Muscle of arm (tissue), 14 donors: ENCODE measurements at places on chromosomes 3 and 15. TPM values are rescaled to one million over a fixed set of nuclear protein-coding genes. Genes with fewer than 3 reads are reported as not detected.

Gene CCR9
- not detected for polyA plus RNA-seq

DNA sequence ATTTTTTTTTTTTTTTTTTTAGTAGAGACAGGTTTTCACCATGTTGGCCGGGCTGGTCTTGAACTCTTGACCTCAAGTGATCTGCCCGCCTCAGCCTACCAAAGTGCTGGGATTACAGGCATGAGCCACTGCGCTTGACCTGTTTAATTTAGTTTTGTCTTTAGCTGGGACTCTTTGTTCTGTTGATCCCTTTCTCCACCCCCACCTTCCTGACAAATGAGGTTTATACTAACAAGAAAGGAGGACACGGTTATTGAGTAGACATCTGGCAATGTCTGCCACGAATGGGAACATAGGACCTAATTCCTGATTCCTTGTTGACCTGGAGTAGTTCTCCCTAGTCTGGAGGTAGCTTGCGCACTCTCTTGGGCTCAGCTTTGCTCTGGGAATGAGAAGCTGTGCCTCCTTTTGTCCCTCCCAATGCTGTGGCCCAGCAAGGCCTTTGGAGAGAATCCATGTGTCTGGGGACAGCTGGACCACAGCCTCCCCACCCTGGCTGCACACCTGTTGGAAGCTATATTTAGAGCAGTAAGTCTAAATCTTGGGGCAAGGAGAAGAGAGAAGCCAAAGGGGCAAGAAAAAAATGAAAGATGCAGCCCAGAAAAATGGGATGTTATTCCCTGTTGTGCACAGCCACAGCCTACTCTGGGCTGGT is 53.2 kb upstream of the ADPGK start:
- no peak for DNase-seq

- peak; percentile 41 for DNase-seq
Observed at GRCh38 chr3:32399030-32399620, 7.5 kb downstream of the CMTM7 start.

- DNase-seq, result no peak
Observed at GRCh38 chr15:36517758-36518157, 61.7 kb upstream of the CDIN1 start.

DNA sequence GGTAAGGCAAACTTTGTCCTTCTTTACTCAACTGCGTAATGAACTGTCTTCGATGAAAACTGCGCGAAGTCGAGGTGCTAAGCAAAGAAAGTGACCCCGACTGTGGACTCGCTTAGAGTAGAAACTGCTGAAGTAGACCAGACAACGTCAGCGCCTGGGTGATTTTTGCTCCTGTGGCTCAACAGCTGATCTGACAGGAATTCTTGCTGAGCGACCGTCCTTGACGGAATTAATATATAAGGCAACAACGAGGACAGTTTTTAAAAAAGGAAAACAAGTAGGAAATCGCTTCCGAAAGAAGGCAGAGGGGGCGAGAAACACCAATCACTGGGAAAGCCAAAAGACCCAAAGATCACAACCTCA is 541 bp downstream of the RPS27L start:
- peak; percentile 54 for DNase-seq

- DNase-seq, result no peak
Observed at GRCh38 chr3:188510366-188510765, 356.4 kb downstream of the LPP start.

Gene TIGIT
- 0.29 TPM for polyA plus RNA-seq

Gene SHC4
- 3.2 TPM for polyA plus RNA-seq

GRCh38 chr3:55467099-55467498 is 20.0 kb downstream of the WNT5A start:
- no peak for DNase-seq

Gene NME9
- polyA plus RNA-seq, result 0.56 TPM

Gene KY
- 90.1 TPM for polyA plus RNA-seq

DNA sequence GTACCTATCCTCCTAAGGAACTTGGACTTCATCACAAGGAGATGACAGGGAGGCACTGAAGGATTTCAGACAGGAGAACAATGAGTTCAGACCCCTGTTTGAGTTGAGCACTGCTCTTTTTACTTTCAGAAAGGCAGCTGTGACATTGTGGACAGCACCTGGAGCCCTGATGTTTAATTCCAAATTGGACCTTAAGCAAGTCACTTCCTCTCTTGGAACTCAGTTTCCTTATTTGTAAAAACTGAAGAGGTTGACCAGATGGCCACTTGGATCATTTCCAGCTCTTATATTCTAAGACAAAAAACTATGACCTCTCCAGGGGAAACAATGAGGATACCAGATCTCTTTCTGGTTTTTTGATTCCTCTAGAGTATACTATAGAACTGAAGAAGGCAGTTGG is 34.1 kb upstream of the SMAD3 start:
- no peak for DNase-seq

Gene ZNF770
- polyA plus RNA-seq, result 28.5 TPM

- no peak for DNase-seq
Observed at GRCh38 chr3:43031485-43031884, 52.4 kb downstream of the GASK1A start.

DNA sequence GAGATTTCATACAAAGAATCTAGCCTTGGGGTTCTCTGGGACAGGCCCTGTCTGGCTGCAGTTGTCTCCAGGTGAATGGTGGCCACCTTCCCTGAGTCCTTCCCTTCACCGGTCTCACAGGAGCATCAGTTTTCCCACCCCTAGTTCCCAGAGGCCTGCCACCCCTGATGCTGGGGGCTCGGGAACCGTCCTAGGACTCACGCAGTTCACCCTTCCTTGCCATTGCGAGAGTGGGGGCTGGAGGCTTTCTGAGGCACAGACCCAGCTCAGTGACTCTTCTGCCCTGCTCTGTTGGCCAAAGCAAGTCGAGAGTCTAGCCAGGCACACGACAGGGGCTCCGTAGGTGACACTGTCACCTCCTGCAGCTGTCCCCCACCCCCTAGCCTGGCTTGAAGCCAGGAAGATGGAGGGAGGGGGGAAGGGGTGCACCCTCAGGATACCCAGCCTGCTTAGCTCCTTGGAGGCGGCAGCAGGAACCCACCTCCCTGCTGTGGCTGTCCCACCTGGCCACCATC is 130.3 kb downstream of the NUP210 start:
- DNase-seq, result no peak

Gene GLCE
- 39.7 TPM for polyA plus RNA-seq

DNA sequence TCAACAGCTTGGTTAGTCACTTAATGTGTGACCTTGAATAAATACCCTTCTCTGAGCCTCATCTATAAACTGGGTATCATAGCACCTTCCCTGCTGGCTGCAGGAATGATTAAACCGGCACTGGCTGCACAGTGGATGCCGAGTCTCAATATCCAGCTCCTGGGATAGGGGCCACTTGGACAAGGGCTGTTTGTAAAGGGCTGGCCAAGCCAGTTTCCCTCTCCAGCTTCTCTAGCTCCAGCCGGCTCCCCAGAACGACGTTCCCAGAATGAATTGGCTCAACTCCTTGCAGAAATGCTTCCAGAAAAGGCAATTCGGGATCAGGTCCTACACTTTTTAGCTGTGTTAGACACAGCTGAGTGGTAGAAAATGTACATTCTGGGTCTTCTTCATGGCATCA is 58.8 kb downstream of the LSM3 start:
- peak; percentile 88 for DNase-seq

GRCh38 chr3:20752416-20752815 is 566.4 kb upstream of the SGO1 start:
- no peak for DNase-seq

DNA sequence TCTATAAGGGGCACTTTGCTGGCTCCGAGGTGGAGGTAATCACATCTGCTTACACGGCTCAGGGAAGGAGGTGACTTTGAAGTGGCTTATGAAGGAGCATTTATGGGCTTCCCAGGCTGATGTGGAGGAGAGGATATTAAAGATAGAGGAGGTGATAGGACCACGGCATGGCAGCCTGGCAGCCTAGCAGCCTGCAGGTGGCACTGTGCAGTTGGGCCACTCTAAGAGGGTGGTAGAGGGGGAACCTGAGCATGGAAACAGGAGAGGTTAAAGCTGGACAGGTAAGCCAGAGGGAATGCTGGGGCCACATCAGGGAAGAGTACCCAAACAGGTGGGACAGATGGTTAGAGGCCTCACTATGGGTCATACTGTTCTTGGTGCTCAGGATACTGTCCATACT is 375.0 kb downstream of the WDR72 start:
- DNase-seq, result no peak

- no peak for DNase-seq
Observed at GRCh38 chr3:160130950-160131349, 94.3 kb upstream of the C3orf80 start.

DNA sequence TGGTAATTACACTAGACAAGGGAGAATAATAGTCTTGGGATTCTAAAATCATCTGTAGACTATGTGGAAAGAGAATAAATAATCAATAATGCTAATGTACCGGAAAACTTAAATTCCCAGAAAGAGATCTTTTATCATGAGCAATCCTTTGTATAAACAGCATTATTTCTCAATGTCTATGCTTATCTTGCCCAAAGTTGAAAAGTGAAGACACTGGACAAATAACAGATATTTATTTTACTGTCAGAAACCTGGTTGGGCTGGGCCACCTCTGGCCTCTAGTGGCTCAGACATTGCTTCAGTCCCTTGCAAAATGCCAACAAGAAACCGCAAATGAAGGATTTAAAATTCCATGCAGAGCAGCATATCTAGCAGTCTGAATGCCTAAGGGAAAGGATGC is 409.9 kb downstream of the FHIT start:
- DNase-seq, result no peak

GRCh38 chr3:61627768-61628185 is 66.4 kb downstream of the PTPRG start:
- no peak for DNase-seq

Gene IL17RB
- polyA plus RNA-seq, result 3.4 TPM
